ENCODE measurements at places on chromosomes 1 and 21.

DNA sequence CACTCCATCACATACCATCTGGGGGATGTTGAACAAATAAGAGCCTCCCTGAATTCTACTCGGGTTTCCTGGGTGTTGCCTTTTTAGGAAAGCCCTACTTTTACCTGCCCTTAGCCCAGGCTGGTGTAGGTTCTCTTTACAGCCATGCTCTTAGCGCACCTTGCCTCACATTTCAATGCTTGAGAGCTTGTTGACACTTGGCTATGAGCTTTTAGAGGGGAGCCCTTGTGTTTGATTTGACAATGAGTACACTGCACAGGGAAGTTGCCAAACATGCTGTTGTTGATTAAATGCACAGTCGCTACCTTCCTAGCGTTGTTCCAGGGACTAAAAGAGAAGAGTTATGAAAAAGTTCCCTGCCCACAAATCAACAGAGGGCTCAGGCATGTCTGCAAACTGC lies 103.8 kb downstream of the TRABD2B start:
- DNase-seq: no peak

DNA sequence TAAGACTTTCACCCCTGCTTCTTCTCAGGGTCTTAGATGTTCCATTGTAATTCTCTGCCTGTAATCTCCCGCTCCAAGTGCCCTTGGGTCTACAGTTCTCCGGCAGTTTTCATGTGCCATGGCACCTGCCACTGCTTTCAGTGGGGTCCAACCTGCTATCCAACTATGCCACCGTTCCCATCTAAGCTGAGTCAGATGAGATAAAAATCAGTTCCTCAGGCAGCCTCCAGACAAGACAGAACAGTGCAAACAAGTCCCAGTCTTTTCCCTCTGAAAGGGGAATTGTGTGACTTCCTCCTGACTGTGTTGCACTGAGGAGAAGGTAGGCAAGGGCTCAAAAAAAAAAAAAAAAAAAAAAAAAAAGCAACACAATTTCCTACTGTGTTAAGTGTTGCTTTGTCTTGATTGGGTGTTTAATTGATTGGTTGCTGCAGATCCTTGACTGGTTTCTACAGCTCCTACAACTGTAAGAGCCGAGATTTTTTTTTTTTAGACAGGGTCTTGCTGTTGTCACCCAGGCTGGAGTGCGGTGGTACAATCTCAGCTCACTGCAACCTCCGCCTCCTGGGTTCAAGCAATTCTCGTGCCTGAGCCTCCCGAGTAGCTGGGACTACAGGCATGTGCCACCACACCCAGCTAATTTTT lies 50.7 kb downstream of the EBNA1BP2 start:
- DNase-seq: no peak

GRCh38 chr1:61356995-61357394 lies 274.6 kb downstream of the NFIA start:
- no peak for DNase-seq

GRCh38 chr1:228013131-228013934 lies 6.5 kb downstream of the WNT3A start:
- DNase-seq: no peak

DNA sequence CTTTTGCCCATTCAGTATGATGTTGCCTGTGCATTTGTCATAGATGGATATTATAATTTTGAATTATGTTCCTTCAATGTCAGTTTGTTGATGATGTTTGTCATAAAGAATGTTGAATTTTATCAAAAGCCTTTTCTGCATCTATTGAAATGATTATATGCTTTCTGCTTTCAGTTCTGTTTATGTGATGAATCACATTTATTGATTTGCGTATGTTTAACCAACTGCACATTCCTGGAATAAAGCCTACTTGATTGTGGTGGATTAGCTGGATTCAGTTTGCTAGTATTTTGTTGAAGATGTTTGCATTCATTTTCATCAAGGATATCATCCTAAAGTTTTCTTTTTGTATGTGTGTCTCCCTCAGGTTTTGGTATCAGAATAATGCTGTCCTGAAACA lies 5.7 kb upstream of the OR2M4 start:
- DNase-seq: no peak

GRCh38 chr1:71377886-71378285 lies 297.1 kb upstream of the ZRANB2 start:
- DNase-seq: no peak

- no peak for DNase-seq
Observed at GRCh38 chr1:94672001-94672400, 130.4 kb upstream of the F3 start.

GRCh38 chr1:225780630-225781029 lies 3.0 kb downstream of the SRP9 start:
- DNase-seq: no peak

- no peak for DNase-seq
Observed at GRCh38 chr1:17953921-17954320, 153.7 kb upstream of the IGSF21 start.

DNA sequence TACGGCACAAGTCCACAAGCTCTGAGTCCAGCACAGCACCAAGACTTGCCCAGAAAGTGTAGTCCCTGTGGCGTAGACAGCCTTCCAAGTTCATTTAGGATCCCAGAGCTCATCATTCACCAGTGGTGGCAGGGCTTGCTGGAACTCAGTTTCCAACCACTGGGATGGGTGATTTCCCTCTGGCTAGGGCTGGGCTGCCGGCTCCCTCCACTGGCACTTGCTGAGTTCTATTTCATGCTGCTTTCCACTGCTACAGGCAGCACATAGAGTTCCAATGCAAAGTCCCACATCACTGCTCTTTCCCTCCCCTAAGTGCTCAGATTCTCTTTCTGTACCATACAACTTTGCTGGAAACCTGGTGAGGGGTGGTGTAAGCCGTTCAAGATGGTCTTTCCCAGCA lies 510.3 kb upstream of the TMPRSS15 start:
- DNase-seq: no peak

GRCh38 chr1:164922585-164922984 lies 363.6 kb downstream of the PBX1 start:
- DNase-seq: no peak

- no peak for DNase-seq
Observed at GRCh38 chr1:239999170-239999569, 92.5 kb upstream of the FMN2 start.

DNA sequence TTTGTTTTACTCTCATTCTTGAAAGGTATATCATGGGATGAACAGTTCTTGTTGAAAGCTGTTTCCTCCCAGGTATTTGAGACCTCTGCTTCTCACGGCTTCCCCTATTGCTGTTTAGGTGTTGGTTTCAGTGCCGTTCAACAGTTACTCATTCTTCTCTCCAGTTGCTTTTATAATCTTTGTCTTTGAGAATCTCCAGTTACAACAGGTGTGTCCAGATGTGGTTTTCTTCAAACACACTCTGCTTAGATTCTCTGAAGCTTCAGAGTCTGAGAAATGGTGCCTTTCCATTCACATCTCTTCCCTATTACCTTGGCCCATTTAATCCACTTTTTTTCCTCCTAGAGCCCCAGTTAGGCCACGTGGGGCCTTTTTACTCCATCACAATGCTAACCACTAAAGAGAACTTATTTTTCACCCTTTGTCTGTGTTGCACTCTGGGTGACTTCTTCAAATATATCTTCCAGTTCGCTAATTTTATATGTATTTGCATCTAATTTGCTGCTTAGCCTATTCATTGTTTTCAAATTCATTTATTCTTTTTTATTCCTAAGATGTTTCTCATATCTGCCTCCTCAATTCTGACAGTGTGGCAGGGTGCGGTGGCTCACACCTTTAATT lies 46.7 kb upstream of the SLC19A1 start:
- DNase-seq: no peak

DNA sequence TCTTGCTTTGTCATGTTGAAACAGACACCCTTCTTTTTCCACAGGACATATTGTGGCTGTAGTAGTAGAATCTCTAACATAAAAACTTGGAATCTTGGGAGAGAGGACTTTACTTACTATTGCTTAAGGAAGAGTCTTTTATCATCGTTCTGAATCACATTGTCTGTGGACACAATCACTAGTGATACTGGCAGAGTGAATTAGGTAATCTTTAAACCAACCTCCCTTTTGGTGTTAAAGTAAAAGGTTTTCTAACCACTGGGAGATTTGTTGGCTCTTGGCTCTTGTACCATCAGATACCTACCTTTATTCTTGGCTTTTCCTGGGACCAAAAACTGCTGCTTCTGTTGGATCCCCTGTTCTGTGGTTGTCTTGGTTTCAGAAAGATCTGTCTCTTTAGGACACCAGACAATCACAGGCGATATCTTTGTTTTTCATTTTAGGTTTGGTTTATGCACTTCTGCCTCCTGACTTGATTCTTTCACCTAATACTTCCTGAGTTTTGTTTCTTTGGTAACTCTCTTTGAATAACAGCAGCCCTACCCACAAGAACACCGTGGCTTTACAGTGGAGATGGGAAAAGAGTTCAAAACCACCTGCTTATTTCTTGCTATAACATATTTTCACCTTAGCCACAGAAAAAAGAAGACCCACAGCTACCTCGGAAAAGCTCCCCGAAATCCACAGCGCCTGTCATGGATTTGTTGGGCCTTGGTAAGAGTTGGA lies 36.6 kb upstream of the ZFP69B start:
- no peak for DNase-seq

DNA sequence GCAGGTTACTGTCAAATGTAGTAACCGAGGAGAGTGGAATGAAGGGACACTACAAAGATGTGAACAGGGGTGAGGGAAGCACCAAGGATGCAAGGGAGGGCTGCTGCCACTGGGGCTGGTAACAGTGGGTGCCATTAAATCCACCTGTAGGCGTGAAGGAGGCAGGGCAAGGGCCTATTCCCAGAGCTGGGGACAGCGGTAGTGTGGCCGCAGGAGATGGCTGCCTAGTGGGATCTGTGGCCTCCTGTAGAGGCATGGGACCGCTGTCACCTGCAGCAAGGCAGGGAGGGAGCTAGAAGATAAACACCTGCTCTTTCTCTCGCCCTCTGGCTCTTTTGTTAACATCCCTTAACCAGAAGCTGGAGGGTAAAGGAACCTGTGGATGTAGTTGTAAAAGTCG lies 80.5 kb upstream of the CNIH3 start:
- DNase-seq: no peak

- DNase-seq: no peak
Observed at GRCh38 chr21:40553781-40554180, 293.2 kb downstream of the DSCAM start.

DNA sequence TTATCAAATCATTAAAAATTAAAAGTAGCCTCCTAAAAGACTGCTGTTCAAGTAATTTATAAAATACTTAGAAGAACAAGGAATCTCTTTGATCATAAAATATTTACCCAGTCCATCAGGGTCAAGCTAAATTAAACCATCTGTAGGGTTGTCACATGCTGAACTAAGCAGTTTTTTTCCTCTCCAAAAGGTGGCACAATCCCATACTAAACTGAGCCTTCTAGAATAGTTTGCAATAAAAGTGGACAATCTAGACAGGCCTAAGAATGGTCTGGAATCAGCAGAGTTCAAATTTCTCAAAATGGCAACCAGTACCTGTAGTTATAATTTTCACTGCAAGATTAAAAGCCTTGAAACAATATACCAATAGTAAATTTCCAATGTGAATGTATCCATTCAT lies 194.8 kb downstream of the EIF4G3 start:
- DNase-seq: no peak

- DNase-seq: no peak
Observed at GRCh38 chr21:25189497-25189896, 417.8 kb downstream of the MRPL39 start.

- DNase-seq: no peak
Observed at GRCh38 chr1:110798691-110799256, 74.2 kb upstream of the CD53 start.

DNA sequence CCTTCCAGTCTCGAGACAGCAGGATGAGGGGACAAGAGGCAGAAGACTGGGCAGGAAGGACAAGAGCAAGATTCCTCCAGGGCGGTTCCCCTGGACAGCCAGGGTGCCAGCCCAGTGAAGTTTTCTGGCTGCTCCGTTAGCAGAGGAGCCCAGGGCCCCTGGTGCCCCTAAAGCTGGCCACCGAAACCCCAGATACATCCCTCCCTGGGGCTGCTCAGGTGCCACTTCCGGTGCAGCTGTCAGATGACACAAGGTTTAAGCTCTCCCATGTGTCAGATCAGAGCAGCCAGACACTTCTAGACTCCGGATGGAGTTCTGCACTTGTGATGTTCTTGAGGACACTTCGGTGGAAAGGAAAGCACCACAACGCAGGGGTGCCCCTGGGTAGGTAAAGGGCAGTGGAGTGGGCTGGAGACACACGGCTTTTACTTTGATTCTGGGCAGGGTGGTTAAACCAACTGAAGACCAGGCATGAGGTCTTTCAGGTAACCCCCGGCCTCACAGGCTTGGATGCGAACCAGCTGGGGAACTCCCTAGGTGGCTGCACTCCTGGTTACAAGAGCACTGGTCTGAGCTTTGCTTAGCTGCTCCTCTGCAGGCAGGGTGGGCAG lies 85.7 kb downstream of the ITPKB start:
- DNase-seq: no peak

DNA sequence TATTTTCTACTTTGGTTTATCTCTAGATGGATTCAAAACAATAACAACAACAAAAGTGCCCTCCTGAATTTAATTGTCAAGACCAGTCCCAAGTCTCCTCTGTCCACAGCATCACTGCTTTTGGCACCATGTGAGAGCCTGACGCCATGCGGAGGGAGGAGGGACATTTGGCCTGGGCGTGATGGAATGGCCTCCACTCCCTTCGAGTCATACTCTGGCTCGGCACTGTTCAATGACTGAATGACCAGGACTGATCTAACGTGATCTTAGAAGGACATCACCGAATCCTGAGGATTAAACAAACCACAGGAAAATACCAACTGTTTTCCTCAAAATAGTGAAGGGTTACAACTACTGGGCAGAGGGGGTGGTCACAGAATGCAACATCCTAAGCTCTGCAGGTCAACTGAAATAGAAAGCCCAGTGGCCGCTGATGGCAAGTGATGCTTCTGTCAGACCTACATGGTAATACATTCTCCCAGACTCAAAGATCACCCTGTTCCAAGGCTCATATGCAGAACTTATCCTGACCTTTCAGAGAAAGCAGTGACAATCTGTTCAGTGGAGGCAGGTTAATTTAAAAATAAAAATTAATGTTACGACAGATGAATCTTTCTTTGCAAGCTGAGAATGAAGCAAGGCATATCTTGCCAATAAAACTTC lies 19.1 kb downstream of the SRSF4 start:
- no peak for DNase-seq

Data from stimulated activated CD4-positive, alpha-beta T cell treated with anti-CD3 and anti-CD28 coated beads, Interleukin-4, amount 100 ng/mL, for 1 hour (primary cell).